ENCODE measurements at places on chromosomes 12 and 14. TPM values are rescaled to one million over a fixed set of nuclear protein-coding genes. Genes with fewer than 3 reads are reported as not detected.

The UNC79 gene
- under 0.01 TPM for total RNA-seq

The ANO4 gene
- total RNA-seq: not detected

The ACSS3 gene
- total RNA-seq: 7.5 TPM

DNA sequence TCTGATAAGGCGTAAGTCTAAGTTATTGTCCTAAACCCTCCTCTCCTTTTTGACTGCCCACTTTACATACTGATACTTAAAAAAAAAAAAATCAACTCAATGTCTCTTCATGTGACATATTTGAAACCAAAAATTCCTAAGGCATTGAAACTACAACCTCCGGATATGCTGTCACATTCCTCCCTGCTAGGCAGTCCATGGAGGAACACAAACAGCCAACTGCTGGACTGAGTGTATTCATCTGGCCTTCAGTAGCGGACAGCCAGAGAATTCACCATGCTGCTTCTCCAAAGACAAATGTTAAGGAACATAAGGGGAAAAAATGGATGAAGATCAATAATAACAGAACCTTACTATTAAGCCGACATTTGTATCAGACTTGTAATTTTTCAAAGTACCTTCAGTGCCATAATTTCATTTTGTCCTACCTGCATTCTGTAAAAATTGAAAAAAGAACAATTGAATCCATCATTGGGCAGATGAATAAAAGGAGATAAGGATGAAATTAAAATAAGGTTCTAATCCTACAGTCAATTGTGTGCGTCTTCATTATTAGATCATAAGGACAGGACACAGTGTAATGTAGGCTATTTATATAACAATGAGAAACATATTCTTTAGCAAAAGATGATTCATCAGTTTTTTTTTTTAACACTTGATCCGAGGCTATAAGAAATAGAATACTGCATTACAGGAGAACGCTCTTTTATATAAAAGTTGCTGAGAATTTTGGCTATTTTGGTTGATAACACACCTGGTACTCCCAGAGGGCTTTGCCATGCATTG is 12.2 kb downstream of the RERG start:
- H3K27me3 ChIP-seq: no peaks in the 10 kb centered on the region
- H3K27ac ChIP-seq: peak overlapping the region; percentile 40
- no peak overlapping the region for H3K4me3 ChIP-seq
- peaks cover 4% of the 10 kb centered on the region for H3K4me1 ChIP-seq
- no peaks in the 10 kb centered on the region for H3K36me3 ChIP-seq
- no peak for DNase-seq

DNA sequence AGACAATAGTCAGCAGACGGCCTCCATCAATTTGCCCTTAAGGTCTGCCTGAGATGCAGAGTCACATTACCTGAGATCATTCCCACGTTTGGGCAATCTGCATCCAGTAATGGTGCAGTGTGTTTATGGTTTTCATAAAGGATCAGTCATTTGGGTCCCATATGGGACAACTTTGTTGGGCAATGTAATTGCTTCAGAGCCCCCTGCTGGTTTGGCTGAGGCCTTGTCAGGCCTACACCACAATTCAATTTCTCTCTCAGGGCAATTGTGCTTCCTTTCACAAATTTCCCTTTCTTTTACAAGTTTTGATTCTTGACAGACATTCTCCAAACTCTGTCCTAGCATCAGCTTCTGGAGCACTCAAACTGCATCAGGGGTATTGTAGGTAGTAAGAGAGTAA is 191.2 kb upstream of the SSTR1 start:
- H3K4me1 ChIP-seq: no peaks in the 10 kb centered on the region
- no peak overlapping the region for H3K4me3 ChIP-seq
- H3K27me3 ChIP-seq: no peaks in the 10 kb centered on the region
- no peaks in the 10 kb centered on the region for H3K36me3 ChIP-seq
- no peak for DNase-seq
- H3K27ac ChIP-seq: no peak overlapping the region

DNA sequence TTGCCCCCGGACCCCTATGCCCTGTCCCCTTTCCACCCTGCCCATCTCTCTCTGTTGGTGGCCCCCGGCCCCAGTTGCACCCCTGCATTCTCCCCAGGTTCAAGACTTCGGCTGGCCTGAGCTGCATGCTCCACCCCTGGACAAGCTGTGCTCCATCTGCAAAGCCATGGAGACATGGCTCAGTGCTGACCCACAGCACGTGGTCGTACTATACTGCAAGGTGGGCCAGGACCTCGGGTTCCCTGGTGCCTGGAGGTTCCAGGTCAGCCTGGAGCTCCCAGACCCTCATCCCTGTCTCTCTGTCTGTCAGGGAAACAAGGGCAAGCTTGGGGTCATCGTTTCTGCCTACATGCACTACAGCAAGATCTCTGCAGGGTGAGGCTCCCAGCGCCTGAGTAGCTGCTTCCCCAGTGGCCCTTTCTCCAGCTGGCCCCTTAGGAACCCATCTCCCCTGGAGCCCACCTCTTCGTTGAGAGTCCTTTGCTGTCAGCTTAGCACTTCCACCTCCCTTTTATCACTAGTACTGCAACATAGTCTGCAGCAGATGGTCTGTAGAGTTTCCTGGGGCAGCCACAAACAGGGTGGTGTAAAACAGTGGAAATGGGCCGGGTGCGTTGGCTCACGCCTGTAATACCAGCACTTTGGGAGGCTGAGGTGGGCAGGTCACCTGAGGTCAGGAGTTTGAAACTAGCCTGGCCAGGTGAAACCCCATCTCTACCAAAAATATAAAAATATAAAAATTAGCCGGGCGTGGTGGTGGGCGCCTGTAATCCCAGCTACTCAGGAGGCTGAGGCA is 5.8 kb downstream of the TNS2 start:
- H3K36me3 ChIP-seq: peaks cover 85% of the 10 kb centered on the region
- peaks cover 93% of the 10 kb centered on the region for H3K4me1 ChIP-seq
- peak overlapping the region; percentile 99 for H3K27ac ChIP-seq
- H3K27me3 ChIP-seq: no peaks in the 10 kb centered on the region
- H3K4me3 ChIP-seq: no peak overlapping the region

GRCh38 chr14:50355692-50356091 is 41.0 kb downstream of the CDKL1 start:
- H3K27ac ChIP-seq: no peak overlapping the region
- H3K4me3 ChIP-seq: no peak overlapping the region
- DNase-seq: no peak
- H3K36me3 ChIP-seq: no peaks in the 10 kb centered on the region
- no peaks in the 10 kb centered on the region for H3K27me3 ChIP-seq
- H3K4me1 ChIP-seq: no peaks in the 10 kb centered on the region

- peaks cover 20% of the 10 kb centered on the region for H3K4me1 ChIP-seq
- no peaks in the 10 kb centered on the region for H3K36me3 ChIP-seq
- no peak for DNase-seq
- H3K27ac ChIP-seq: peak overlapping the region; percentile 59
- no peaks in the 10 kb centered on the region for H3K27me3 ChIP-seq
These were observed 148.9 kb downstream of the PPM1H start for GRCh38 chr12:62785941-62786559.

DNA sequence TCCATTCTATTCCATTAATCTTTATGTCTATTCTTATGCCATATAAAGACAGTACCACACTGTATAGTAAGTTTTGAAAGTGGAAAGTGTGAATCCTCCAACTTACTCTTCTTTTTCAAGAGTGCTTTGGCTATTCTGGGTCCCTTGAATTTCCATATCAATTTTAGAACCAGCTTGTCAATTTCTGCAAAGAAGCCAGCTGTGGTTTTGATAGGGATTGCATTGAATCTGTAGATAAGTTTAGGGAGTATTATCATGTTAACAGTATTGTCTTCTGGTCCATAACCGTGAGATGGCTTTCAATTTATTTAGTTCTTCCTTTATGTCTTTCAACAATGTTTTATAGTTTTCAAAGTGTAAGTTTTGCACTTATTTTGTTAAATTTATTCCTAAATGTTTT is 34.2 kb upstream of the GCH1 start:
- no peaks in the 10 kb centered on the region for H3K4me1 ChIP-seq
- H3K27me3 ChIP-seq: no peaks in the 10 kb centered on the region
- H3K36me3 ChIP-seq: no peaks in the 10 kb centered on the region
- no peak overlapping the region for H3K27ac ChIP-seq
- DNase-seq: no peak

DNA sequence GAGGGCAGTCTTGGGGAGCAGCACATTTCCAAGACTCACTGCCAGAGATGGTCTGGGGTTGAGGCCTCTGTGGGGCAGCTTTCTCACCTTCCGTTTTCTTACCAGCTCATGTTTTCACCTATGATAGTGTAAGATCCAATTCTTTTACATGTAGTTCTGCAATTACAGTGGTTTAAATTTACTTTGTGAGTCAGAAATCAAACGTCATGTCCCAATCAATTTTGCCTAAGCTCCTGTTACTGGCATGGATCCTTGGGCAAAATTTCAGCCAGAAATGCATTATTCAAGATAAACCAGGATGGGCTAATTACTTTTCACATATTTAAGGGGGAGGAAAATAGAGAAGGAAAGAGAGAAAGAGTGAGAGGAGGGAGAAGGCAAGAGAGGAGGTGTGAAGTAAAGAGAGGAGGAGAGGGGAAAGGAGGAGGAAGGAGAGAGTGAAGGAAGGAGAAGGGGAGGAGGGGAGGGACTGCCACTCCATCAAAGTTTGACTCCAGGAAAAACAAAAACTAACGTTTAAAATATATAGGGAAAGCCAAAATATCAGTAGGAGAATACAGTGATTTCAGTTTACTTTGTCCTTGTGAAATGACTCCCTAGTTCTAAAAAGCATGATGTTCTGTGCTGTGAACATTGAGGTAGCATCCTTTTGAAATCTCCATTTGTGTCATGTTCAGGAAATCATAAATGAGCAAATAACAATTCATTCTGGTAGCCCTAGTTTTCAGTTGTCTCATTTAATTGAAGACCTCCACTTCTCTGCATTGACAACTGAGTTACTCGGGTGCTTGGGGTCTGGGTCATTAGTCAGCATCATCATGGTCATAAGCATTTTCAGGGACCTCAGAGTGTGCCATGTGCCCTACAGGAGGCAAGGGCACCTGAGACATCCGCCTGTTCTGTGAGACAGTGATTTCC is 3.0 kb downstream of the BMAL2 start:
- DNase-seq: no peak
- H3K4me1 ChIP-seq: peaks cover 13% of the 10 kb centered on the region
- no peak overlapping the region for H3K4me3 ChIP-seq
- H3K36me3 ChIP-seq: no peaks in the 10 kb centered on the region
- H3K27ac ChIP-seq: no peak overlapping the region

GRCh38 chr12:69896653-69897381 is 71.8 kb downstream of the MYRFL start:
- peaks cover 8% of the 10 kb centered on the region for H3K4me1 ChIP-seq
- H3K4me3 ChIP-seq: no peak overlapping the region
- DNase-seq: no peak
- H3K27ac ChIP-seq: no peak overlapping the region
- no peaks in the 10 kb centered on the region for H3K27me3 ChIP-seq

- H3K27me3 ChIP-seq: no peaks in the 10 kb centered on the region
- DNase-seq: no peak
- H3K27ac ChIP-seq: no peak overlapping the region
- H3K4me3 ChIP-seq: no peak overlapping the region
These were observed 34.3 kb upstream of the TEX22 start for GRCh38 chr14:105363847-105364708.

DNA sequence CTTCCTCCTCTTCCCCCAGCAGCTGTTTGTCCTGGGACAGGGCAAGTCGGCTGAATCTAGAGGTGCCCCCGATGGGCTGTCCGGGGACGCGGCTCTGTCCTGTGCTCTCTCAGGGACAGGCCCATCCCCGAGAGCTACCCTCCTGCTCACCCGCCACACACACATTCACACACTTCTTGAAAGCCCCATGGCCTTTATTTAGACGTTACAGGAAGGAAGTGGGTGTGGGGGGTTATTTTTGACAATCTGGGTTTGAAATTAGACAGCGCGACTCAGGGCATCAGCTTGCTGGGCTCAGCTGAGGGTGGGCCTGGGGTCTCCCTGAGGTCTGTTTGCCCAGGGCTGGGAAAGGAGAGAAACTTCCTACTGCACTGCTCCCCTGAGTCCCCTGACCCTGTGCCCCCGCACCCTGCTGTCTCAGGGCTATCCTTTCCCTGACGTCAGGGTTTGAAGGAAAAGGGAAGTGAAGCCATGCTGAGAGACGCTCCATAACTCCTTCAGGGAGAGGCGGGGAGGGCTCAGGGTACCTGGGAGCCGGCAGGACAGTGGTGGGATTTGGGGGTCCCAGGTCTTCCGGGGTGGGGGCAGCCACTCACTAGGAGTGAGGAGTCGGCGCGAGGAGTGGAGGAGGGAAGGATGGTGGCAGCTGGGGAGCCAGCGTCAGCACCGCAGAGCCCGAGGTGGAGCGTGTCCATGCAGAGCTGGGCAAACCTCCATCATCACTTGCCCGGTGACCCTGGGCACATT is 8.1 kb downstream of the PTPN6 start:
- no peak for DNase-seq
- no peak overlapping the region for H3K4me3 ChIP-seq
- H3K4me1 ChIP-seq: peaks cover 54% of the 10 kb centered on the region

DNA sequence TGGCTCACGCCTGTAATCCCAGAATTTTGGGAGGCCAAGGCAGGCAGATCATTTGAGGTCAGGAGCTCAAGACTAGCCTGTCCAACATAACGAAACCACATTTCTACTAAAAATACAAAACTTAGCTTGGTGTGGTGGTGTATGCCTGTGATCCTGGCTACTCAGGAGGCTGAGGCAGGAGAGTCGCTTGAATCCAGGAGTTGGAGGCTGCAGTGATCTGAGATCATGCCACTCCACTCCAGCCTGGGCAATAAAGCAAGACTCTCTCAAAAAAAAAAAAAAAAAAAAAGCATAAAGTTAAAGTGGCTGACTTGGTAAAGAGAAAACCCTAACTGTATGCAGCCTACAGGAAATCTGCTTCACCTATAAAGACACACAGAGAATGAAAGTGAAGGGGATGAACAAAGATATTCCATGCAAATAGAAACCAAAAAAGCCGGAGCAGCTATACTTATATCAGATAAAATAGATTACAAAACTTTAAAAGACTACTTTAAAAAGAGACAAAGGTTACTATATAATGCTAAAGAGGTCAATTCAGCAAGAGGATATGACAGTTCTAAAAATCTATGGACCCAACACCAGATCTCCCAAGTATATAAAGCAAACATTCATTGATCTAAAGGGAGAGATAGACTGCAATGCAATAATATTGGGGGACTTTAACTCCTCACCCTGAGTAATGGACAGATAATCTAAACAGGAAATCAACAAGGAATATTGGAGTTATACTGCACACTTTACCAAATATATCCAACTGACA is 4.1 kb downstream of the CLEC2B start:
- no peaks in the 10 kb centered on the region for H3K27me3 ChIP-seq
- H3K27ac ChIP-seq: no peak overlapping the region
- H3K4me3 ChIP-seq: peak overlapping the region; percentile 6
- no peak for DNase-seq
- no peaks in the 10 kb centered on the region for H3K4me1 ChIP-seq

DNA sequence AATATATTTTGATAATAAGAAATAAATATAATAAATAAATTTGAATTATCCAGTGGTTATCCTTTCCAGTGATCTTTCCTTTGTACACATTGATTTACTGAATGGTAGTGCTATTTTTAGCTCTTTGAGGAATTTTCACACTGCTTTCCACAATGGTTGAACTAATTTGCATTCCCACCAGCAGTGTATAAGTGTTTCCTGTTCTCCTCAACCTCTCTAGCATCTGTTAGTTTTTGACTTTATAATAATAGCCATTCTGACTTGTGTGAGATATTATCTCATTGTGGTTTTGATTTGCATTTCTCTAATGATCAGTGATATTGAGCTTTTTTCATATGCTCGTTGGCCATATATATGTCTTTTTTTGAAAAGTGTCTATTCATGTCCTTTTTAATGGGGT is 333.7 kb downstream of the RAD51B start:
- DNase-seq: no peak
- no peak overlapping the region for H3K4me3 ChIP-seq
- H3K36me3 ChIP-seq: no peaks in the 10 kb centered on the region
- no peak overlapping the region for H3K27ac ChIP-seq
- H3K4me1 ChIP-seq: no peaks in the 10 kb centered on the region
